Right renal cortex interstitium (tissue), 3 donors: ENCODE measurements at places on chromosomes 12 and 14.

- DNase-seq: no peak
Measured at GRCh38 chr12:79871621-79872020, 63.3 kb downstream of the PPP1R12A start.

DNA sequence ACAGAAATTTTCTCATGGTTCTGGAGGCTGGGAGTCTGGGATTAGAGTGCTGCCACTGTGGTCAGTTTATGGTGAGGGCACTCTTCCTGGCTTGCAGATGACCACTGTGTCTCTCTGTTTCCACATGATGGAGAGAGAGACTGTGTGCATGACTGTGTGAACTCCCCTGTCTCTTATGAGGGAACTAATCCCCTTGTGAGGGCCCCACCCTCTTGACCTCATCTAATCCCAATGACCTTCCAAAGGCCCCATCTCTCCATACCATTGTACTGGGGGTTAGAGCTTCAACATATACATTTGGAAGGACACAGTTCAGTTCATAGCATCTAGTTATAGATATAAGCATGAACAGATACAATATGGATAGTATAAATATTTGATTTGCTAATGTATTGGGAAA is 31.7 kb downstream of the ANO6 start:
- no peak for DNase-seq

- no peak for DNase-seq
Measured at GRCh38 chr14:55957950-55958349, 160.3 kb upstream of the PELI2 start.

- no peak for DNase-seq
Measured at GRCh38 chr12:28987538-28988324, 161.3 kb upstream of the FAR2 start.

GRCh38 chr12:121953695-121954094 is 35.3 kb downstream of the CFAP251 start:
- DNase-seq: no peak

DNA sequence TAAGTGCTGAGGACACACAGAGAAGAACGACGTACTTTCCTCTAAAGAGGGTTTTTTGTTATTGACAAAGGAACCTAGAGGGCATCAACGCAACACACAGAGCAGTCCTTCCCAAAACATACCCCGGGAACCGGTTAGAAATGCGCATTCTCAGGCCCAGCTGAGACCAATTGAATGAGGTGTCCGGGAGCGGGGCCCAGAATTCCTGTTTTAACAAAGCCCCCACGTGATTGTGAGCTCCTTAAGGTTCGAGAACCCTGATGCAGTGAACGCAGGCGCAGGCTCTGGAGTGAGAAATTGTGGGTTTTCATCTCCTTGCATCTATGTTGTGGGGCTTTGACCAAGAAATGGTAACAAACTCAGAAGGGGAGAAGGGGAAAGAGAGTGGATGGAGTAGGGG is 51.0 kb upstream of the TBX3 start:
- DNase-seq: no peak

DNA sequence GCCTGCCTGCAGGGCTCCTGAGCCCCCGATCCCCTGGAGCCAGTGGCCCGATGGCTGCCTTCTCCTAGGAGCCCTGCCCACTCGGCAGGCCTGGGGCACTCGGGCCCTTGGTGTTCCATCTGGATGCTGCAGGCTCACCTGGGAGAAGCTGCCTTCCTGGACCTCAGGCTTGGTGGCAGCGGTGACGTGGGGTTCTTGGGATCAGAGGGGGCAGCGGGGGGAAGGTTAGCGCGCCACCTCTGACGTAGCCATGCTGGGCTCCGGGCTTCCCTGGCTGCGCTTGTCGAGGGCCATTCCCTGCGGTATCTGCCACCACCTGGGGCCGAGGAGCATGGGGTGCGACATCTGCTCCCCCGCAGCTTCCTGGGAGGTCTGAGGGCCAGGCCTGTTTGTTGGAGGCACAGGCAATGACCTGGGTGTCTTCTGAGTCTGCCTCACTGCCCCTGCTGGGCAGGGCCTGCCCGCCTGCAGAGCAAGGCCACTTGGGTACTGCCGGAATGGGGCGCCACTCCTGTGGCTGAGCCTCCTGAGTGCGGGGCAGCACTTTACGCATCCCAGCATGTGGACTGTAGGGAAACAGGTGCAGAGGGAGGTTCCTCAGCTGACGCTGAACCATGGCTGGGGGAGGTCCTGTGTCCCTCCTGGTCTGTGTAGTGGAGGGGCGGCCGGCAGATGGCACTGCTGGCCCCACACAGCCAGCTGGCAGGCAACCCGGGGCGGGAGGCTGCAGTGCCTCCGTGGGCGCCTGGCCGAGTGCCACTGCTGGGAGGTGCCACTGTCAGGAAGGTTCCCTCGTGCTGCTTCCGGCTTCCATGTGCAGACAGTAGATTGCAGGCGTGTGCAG is 20.3 kb downstream of the MTA1 start:
- DNase-seq: no peak

DNA sequence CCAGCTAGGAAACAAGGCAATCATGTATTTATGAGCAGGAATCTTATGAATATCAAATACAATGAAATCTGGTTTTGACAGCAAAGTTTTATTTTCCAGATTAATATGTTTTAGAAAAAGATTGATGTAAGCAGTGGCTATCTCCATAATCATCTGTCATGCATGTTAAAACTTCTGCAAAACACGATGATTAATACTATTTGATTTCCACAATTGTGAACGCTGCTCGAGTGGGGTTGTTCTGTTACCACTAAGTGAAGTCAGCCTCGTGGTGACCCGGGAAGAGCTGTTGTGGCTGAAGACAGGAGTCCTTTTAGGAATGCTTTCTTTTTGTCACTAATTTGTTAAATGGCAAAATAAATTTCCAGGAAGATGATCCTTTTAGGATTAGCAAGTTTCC is 9.4 kb downstream of the CFAP251 start:
- DNase-seq: no peak

GRCh38 chr14:30882431-30882830 is 8.1 kb downstream of the COCH start:
- DNase-seq: no peak

DNA sequence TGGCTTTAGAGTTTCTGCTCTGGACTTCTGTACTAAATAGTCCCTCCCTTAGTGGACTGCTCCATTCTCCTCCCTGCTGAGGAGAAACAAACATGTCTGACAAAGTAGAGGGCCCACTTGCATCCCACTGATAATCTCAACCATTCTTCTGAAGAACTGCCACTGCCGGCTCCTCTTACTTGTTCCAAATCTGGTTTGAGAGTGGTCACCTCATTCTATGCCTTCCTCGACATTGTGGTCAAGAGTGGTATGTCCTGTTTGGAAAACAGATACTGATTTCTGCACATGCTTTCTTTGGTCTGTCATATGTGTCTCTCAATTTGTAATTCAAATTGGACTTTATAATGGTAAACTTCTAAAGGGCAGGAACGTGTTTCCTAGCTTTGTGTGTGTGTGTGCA is 36.3 kb upstream of the PLEKHA5 start:
- DNase-seq: no peak

DNA sequence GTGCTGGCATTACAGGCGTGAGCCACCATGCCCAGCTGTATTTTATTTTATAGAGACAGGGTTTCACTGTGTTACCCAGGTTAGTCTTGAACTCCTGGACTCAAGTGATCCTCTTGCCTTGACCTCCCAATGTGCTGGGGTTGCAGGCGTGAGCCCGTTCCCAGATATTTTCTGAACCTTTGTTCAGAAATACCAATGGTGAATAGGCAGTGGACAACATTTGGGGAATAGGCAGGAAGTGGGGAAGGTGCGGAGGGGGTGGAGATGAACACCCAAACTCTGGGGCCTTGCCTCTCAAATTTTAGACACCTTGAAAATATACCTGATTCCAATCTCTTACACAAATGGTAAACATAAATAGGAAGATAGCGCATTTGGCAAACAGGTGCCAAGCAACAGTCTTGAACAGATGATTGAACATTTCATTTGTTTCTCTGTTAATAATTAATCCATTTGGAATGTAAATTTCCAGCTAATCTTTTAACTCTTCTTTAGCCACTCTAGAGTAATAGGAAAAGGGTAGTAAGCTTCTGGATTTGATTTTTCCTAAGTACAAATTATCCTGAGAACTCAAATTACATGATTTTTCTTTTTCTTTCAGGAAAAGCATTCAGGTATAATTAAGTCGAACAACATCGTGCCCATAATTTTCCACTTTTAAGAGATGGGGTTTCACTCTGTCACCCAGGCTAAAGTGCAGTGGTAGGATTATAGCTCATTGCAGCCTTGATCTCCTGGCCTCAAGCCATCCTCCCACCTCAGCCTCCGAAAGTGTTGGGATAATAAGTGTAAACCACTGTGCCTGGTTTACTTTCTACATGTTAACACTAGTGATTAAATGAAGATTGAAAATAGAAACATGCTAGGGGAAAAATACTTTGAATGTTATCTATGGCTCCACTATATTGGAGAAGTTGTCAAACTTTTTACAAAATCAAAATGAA is 22.9 kb upstream of the RNF34 start:
- no peak for DNase-seq

DNA sequence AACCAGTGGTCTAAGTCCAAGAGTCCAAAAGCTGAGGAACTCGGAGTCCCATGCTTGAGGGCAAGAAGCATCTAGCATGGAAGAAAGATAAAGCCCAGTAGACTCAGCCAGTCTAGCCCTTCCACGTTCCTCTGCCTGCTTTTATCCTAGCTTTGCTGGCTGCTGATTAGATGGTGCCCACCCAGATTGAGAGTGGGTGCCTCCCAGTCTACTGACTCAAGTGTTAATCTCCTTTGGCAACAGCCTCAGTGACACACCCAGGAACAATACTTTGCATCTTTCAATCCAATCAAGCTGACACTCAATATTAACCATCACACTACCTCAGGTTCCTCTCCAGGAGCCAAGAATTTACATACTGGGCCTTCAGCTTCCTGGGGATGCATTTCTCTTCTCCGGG is 476.1 kb downstream of the FUT8 start:
- no peak for DNase-seq

- DNase-seq: no peak
Measured at GRCh38 chr14:65290830-65291229, 121.7 kb upstream of the FUT8 start.

GRCh38 chr12:20144341-20144740 is 224.0 kb upstream of the PDE3A start:
- DNase-seq: no peak

DNA sequence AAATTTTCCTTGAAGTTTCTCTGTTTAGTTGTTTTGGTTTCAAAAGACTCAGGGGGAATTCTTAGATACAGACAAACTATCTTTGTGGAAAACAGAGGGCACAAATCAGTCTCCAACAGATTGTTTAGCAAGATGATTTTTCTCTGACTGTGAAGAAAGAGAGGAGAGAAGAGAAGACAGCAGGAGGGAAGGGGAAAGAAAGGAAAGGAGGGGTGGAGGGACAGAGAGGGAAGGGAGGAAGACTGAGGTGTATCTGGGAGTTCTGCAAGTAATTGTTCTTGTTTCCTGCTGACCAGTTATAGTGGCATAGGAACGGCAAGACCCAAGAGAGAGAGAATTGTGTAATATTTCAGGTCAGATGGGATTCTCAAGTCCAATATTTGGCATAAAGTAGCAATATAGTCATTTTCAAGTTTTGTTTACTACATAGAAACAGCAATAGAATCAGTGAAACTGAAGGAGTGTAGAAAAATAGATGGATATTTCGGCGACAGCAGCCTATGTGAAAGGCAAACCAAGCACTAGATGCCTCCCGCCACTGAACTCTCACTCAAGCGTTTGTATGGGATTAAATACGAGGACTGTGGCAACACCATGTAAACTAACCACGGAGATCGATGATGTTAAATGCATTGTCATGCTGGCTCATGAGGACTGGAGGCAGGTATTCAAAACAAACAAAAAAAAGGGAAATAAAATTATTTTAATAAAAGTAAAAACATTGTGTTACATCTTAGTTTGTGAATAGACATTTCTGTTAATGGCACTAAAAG is 342.5 kb downstream of the SLC16A7 start:
- DNase-seq: no peak

- no peak for DNase-seq
Measured at GRCh38 chr14:105141026-105141425, 27.6 kb downstream of the JAG2 start.

GRCh38 chr12:84889818-84890217 is 22.8 kb downstream of the SLC6A15 start:
- no peak for DNase-seq

GRCh38 chr14:96040828-96041371 is 1.7 kb downstream of the C14orf132 start:
- no peak for DNase-seq

DNA sequence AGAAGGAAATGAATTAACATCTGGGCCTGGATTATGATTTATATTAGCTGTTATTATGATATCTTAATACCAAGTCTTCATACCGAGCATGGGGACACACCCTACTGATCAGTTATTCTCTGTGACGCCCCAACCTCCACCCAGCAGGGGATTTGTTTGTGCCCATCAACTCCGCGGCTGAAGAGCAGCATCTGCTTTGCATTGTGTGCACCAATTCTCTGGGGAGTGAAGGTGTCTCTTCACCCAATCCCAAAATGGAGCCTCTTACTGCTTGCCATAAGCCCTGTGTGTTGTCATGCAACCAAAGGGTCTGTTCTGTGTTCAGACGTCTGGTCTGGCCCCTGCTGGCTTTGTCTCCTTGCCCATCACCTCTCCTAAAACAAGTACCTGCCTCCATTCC is 25.4 kb downstream of the DHRS2 start:
- DNase-seq: no peak

GRCh38 chr12:129413295-129413694 is 490.5 kb downstream of the TMEM132D start:
- DNase-seq: no peak

DNA sequence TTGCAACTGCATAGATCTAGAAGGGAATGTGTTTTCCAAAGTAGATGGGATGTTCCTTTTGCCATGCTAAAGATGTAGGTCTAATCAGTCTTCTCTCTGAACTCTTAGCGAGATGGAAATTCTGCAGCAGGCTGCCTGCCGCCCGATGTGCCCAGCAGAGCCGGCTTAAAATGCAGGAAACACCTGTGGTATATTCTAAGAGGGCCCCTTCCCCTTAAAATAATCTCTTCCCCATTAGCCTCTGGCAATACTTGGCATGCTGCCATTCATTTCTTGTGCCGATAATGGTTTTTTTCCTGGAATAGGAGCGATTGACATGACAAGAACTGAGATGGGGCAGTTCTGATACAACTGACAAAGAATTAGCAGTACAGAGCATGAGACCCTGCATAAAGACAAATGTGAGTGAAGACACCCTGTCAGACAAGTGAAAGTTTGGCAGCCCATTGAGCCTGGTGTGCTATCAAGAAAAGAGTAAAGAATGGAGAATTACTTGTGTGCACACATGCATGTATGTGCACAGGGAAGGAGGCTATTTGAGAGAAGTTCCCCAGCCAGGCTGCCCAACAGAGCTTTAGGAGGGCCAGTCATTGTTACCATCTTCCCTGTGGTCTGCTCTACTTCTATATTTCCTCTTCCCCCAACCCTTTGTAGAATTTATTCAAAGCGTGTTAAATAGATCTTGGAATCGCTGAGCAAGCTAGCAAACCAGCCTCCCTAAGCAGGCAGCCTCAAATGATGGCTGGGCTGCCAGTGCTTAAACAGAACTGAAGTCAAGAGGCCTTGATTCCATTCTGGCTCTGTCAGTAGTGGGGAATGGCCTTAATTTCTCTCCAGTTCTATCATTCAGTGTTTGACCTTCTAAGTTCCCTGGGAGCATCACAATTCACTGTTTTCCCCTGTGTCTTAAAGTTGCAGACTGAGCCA is 29.6 kb upstream of the NTF3 start:
- no peak for DNase-seq

GRCh38 chr14:92877757-92878431 is 45.1 kb upstream of the CHGA start:
- no peak for DNase-seq

- no peak for DNase-seq
Measured at GRCh38 chr14:35806006-35806907, 2.8 kb downstream of the RALGAPA1 start.

- no peak for DNase-seq
Measured at GRCh38 chr14:28303248-28303647, 463.3 kb upstream of the FOXG1 start.

- no peak for DNase-seq
Measured at GRCh38 chr14:69535230-69535848, 39.3 kb downstream of the CCDC177 start.
